ENCODE measurements at places on chromosomes 1 and 21.
A peak's percentile ranks its signal among the peaks of the same experiment; 100 is the strongest.

DNA sequence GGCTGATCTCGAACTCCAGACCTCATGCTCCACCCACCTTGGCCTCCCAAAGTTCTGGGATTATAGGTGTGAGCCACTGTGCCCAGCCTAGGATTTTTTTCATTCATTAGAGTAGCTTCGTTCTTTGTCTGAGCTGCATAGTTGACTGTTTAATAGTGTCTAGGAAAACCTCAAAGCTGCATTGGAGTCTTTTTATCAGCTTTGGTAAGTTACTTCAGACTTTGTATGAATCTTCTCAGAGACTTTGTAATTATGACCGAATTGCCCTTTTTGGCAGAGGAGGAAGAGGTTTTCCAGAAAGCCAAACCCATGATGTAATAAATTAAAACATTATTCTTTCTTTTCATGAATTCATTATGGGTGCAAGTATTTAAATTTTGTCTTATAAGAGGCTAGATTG, 5.1 kb downstream of the DNAJB4 start:
- DNase-seq = no peak

DNA sequence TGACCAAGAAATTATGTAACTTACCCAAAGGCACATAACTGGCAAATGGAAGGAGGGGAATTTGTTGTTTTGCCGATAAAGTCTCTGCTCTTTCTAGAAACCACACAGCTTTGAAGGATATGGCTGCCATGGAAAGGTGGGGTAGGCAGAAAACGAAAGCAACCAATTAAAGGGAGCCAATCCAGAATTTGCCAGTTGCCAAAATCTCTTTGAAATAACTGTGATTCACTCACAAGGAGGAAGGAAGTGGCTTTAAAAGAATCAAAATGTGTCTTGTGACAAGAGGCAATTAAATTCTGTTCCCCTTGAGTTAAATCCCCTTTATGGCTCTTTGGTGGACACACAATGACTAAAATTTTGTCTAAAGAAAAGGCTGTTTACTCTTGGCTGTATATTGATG, 61.2 kb upstream of the CCDC190 start:
- no peak for DNase-seq

DNA sequence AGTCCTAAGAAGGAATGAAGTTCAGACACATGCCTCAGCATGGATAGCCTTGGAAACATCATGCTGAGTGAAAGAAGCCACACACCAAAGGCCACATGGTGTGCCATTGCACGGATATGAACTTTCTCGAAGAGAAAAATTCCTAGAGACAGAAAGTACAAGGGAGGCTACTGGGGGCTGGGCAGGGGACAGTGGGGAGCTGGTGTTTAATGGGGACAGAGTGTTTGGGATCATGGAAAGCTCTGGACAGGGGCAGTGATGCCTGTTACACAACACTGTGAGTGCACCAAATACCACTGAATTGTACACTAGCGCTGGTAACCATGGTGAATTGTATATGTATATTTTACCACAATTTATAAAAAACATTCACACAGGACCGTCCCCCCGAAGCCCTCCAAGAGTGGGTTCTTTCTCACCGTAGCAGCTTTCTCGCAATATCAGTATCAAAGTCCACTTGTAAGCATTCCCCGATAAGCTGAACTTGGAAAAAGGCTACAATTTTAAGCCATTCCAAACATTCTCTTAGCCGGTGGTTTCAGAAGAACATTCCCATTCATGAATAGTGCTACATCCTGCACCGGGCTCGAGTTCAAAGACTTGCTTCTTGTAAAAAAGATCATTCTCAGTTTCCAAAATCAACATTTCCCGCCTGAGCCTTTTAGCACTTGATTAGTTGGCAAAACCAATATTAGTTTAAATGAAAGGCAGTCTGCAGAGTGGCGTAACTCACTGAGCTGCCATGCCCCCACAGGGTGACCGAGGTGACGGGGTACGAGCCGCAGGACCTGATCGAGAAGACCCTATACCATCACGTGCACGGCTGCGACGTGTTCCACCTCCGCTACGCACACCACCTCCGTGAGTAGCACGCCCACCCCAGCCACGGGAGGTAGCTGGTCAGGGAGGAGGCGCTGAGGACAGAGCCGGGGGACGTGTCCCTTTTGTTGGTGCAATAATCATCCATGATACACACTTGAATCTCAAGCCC, 31.7 kb downstream of the SIM2 start:
- no peak for DNase-seq

- no peak for DNase-seq
Observed at GRCh38 chr1:173295995-173296394, 88.9 kb upstream of the TNFSF4 start.

DNA sequence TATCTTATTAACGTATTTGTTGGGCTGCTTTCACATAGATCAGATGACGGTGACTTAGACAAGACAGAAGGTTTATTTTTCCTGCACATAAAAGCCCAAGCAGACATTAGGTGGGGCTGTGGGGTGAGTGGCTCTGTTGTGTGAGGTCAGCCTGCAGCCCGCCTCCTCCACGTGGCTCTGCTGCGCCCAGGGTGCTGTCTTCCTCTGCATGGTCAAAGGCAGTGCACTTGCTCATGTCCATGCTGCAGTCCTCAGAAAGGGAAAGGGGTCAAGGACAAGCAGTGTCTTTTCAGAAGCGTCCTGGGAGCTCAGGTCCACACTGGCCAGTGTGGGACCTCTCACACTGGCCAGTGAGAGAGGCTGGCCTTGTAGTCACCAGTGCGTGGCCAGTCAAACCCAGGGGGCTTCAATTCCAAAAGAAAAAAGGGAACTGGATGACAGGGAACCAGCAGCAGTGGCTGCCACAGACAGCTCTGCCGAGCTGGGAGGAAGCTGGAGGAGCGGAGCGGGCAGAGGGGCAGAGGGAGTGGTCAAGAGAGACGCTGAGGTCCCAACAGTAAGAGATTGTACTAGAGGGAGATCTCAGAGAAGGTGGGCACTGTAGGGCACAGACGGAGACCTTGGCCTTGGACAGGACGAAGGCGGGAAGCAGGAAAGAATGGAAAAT, 35.9 kb upstream of the SLC45A1 start:
- no peak for DNase-seq

DNA sequence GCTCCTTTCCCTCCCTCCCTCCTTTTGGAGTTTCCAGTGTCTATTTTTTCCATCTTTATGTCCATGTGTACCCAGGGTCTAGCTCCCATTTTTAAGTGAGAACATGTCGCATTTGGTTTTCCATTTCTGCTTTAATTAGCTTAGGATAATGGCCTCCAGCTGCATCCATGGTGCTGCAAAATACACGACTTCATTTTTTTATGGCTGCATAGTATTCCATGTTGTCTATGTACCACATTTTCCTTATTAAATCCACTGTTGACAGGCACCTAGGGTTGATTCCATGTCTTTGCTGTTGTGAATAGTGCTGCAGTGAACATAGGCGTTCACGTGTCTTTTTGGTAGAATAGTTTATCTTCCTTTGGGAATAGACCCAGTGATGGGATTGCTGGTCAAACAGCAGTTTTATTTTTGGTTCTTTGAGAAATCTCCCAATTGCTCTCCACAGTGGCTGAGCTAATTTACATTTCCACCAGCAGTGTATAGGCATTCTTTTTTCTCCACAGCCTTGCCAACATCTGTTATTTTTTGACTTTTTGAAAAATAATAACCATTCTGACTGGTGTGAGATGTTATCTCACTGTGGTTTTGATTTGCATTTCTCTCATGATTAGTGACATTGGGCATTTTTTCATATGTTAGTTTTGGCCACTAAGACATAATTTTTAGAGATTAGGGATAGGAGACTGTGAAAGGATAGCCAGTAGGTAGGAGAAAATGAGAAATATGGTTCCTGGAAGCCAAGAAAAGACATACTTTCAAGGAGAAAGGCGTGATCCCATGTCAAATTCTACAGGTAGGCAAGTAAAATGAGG, 50.4 kb downstream of the ADAMTS1 start:
- no peak for DNase-seq

- DNase-seq = no peak
Observed at GRCh38 chr1:166354406-166354805, 187.6 kb upstream of the FAM78B start.

DNA sequence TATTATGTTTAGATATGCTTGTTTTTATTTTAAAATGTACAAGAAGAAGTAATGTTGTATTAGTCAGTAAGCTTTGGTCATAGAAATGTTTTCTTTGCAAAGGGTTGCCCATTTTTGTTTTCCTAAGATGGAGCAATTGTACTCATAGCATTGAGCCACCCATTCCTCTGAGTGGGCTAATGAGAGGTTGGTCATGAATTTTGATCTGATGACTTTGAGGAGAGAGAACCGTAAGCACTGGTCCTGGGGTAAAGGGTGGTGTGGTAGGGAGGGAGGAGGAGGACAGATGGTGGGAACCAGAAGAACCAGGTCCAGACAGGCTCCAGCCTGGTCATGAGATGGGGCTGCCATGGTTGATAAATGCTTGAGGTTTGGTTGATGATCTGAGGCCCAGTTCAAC, 15.9 kb upstream of the SLC6A9 start:
- no peak for DNase-seq

DNA sequence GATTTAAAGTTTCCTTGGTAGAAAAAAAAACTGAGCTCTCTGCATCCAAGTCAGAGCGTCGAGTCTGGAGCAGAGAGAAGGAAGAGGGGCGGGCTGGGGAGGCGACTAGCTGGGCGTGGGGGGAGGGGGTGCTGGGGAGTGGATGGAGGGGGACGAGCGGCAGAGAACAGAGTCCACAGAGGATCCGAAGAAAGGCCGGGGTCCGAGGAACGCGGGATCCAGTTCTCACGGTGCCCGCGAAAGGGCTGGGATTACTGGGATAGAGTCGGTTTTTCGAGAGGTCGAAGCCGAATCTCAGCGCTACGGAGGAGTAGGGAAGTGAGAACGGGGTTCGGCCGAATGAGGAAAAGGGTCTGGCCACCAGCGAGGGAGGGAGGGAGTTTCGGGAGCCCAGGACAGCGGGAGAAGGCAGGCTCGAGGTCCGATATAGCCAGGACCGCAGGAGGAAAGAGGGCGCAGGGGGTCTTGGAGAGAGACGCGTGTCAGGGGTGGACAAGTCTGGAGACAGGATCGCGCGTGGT, 665 bp downstream of the DAB1 start:
- DNase-seq = no peak

DNA sequence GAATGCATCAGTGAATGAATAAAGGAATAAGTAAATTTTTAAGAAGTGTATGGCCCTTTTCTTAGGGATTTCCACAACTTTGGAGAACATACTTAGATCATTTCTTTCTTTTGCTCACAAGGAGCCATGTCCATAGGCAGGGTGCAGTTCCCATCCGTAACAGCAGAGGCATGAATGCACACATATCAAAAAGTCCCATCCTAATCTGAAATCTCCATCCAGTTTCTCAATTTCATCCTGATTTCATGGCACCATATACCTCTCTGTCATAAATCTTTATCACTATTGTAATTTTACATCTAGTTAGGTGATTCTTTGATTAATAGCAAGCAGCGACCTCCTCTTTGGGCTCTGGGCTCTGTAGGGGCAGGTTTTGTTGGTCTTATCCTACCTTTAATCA, 359.2 kb downstream of the RRAGC start:
- no peak for DNase-seq

GRCh38 chr1:3500265-3500835, 45.9 kb downstream of the ARHGEF16 start:
- DNase-seq = no peak

GRCh38 chr1:159594625-159595405, 7.2 kb downstream of the APCS start:
- DNase-seq = no peak

GRCh38 chr1:27614625-27615344, 10.8 kb upstream of the AHDC1 start:
- no peak for DNase-seq

GRCh38 chr1:203563291-203563690, 63.3 kb upstream of the ATP2B4 start:
- DNase-seq = no peak

DNA sequence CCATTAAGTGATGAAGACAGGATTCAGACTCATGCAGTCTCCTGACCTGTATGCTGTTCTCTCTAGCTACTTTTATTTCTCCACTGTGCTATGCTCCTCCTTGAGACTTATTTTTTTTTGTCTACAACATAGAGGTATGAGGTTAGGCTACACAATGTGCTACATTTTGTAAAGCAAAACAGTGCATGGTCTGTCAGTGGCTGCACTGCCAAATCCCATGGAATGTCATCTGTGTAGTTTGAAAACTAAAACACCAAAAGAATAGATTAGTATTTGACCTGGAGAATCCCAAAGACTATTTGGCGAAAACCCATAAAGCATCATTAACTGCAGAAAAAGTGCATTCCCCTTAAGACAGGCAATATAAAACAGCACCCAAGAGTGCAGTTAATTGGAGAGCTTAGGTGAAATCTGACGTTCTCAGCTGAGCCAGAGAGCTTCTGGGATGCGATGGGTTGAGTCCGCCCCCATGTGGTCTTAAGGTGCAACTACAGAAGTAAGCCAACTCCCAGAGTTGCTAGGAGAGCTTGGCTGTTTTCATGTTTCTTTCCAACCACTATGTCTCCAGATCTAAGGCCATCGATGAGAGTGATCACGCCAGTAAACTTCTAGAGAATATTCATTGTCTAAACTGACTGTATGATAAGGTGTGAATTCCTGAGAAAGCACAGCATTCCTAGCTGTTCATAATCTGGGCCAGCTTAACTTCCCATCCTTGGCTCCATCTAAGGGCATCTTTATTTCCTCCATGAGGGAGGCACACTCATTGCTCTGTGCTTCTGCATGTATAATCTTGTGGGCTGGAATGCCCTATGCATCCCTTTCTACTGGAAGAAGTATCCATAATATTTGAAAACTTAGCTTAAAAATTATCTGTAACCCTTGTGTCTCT, 20.7 kb upstream of the CYP2J2 start:
- peak; percentile 23 for DNase-seq

Measured in tibial nerve (tissue), 4 donors.